Endodermal cell (in vitro differentiated cells): ENCODE measurements at places on chromosomes 6 and 20. TPM values are rescaled to one million over a fixed set of nuclear protein-coding genes. Genes with fewer than 3 reads are reported as not detected.

Gene PNPLA1
- not detected in 3 replicates for total RNA-seq

Gene PROKR2
- total RNA-seq = not detected in 2 replicates

Gene GNAS-AS1
- total RNA-seq = 7.6 and 9.3 TPM in 2 replicates

Gene DSP
- 152 and 153 TPM in 2 replicates for total RNA-seq

Gene NINL
- 70.9 to 105 TPM (median 101 TPM) in 3 replicates for total RNA-seq

Gene BCAS1
- total RNA-seq = not detected in 2 replicates

Gene BMP2
- total RNA-seq = 144 to 221 TPM (median 205 TPM) in 3 replicates

Gene ARFGEF3
- 10.3 and 10.9 TPM in 2 replicates for total RNA-seq

Gene VIP
- not detected in 3 replicates for total RNA-seq

Gene KIF25
- 0.81 TPM in 1 of 2 replicates, not detected in the other for total RNA-seq

Gene TBXT
- total RNA-seq = 0.77 to 2.3 TPM (median 2.3 TPM) in 3 replicates

Gene NMBR
- 0.33 TPM in 1 of 3 replicates, not detected in the others for total RNA-seq

Gene BTN1A1
- total RNA-seq = not detected in 2 replicates

Gene C6orf52
- total RNA-seq = 1.7 to 4.1 TPM (median 2.1 TPM) in 3 replicates

Gene HSPA12B
- total RNA-seq = 1.4 to 4.4 TPM (median 1.7 TPM) in 3 replicates

Gene ERVFRD-1
- total RNA-seq = not detected in 2 replicates

Gene PCIF1
- total RNA-seq = 33.4 to 38.4 TPM (median 34.5 TPM) in 3 replicates

Gene FAM83B
- 13.9 and 14.9 TPM in 2 replicates for total RNA-seq

Gene SLC17A2
- total RNA-seq = not detected in 3 replicates

Gene CST2
- 1.2 TPM in 1 of 3 replicates, not detected in the others for total RNA-seq

Gene LHFPL5
- total RNA-seq = not detected in 3 replicates

Gene PRKN
- 3.3 and 3.5 TPM in 2 replicates for total RNA-seq

DNA sequence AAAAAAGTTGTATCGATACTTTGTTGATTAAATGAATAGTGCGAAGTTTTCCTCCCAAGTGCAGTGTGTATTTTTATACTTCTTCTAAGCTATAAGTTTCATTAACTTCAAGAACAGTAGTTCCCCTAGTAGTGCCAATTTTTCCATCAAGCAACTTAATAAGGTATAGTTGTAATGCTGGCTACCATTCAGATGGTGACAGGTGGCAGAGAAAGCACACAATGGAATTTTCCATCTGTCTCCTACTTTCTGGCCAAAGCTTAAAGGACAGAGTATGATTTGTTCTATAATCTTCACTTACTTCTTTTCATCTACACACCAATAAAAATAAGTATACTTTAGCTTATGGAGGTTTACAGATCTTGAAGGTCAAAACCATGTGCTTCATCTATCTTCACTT, 431.1 kb downstream of the NKAIN2 start:
- DNase-seq = no peak

DNA sequence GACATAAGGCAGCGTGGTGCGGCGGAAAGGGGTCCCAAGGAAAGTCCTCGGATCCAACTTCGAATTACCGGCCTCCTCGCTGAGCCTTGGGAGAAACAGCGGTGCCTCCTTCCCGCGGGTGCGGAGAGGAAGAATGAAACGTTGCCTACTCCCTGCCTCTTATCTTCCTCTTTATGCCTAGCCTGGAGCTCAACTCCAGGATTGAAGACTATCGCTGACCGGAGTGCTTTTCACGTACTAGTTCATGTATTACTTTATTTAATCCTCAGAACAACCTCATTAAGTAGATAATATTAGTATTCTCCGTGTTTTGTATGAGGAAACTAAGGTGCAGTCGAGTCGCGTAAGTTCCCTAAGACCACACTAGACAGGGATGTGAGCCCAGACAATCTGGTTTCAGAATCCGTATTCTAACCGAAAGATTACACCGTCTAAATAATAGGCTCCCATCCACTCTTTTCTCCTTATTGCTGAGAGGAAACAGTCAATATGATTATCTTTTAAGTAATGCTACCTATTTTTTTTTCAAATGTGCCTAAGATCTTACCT, 793 bp upstream of the PDSS2 start:
- DNase-seq = no peak

- no peak for DNase-seq
Measured at GRCh38 chr6:11214901-11215300, 17.6 kb downstream of the NEDD9 start.

DNA sequence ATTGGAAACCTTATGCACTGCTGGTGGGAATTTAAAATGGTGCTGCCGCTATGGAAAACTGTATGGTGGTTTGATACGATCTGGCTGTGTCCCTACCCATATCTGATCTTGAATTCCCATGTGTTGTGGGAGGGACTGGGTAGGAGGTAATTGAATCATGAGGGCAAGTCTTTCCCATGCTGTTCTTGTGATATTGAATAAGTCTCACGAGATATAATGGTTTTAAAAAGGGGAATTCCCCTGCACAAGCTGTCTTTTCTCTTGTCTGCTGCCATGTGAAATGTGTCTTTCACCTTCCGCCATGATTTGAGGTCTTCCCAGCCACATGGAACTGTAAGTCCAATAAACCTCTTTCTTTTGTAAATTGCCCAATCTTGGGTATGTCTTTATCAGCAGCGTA, 4.9 kb downstream of the TAP2 start:
- DNase-seq = no peak

- DNase-seq = peak; percentile 86
Measured at GRCh38 chr20:53623454-53624211, 30.0 kb upstream of the ZNF217 start.

- DNase-seq = no peak
Measured at GRCh38 chr6:144315981-144316861, 31.1 kb downstream of the UTRN start.

DNA sequence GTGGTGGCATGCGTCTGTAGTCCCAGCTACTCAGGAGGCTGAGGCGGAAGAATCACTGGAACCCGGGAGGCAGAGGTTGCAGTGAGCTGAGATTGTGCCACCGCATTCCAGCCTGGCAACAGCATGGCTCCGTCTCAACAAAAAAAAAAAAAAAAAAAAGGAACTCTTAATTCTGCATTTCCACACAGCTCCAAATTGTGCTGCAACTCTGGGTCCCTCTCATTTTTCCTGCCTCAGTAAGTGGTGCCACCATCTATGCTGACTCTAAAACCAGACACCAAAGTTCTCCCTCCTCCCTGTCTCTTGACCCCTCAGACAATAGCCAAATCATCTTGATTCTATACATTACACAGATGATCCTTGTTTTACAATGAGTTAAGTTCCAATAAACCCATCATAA, 133.9 kb downstream of the BTBD9 start:
- no peak for DNase-seq

DNA sequence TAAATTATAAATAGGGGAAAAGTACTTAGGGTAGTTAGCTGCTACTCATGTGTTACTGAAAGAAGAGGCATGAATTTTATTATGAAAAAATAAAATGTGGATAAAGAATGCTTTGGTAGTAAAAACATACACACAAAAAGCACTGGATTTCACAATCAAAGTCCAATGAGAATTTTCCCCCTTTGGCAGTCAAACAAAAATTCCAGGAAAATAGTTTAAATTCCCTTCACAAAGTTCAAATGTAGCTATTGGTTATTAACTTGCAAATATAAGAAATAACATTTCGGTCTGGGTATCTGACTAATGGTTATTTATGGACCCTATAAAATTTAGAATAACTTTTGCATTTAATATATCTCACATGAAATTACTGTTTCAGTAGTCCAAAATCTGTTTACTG, 210.4 kb downstream of the FOXC1 start:
- no peak for DNase-seq

GRCh38 chr6:1208876-1209275, 103.0 kb upstream of the FOXQ1 start:
- no peak for DNase-seq

GRCh38 chr6:33692760-33693158, 18.7 kb downstream of the UQCC2 start:
- DNase-seq = no peak

DNA sequence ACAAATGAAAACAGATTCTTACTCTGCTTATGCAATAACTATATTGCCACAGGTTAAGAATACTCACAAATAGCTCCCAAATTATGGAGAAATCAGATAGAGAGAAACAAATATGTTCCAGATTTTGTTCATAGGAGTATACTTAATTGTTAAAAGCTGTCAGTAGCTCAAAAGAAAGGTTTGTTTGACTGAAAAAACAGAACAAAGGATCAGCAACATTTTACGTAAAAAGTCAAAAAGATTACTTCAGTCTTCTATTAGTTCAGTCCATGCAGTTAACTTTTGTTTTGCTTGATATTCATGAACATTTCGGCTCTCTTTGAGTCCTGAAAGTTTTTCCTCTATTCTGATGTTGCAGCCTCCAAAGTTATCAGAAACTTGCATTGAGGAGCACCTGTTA, 13.4 kb upstream of the NANP start:
- DNase-seq = no peak

GRCh38 chr20:63087236-63087871, 80.6 kb upstream of the BHLHE23 start:
- DNase-seq = peak; percentile 36

GRCh38 chr6:152091201-152091600, 283.7 kb downstream of the ESR1 start:
- no peak for DNase-seq

DNA sequence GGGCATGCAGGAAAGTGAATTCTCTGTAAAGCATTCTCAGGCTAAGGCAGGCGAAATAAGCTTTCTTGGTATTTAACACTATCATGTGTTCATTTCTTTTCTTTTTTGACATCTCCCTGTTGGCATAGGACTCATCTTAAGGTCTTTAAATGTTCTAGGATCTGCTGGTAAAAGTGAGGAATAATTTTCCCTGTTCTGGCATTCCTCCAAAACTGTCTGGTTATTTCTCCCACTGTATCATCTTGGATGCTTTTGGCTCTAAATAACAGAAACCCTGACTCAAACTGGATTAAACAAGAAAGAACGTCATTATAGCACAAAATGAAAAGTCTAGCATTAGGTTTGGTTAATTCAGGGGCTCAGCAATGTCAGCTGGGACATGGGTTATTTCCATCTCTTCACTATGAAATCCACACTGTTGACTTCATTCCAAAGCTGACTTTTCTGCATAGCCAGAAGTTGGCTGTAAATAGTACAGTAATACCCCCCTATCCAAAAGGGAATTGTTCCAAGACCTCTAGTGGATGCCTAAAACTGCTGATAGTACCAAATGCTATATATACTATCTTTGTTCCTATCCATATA, 37.9 kb upstream of the SNAP25 start:
- no peak for DNase-seq

- DNase-seq = no peak
Measured at GRCh38 chr6:152151920-152152319, 344.4 kb downstream of the ESR1 start.

DNA sequence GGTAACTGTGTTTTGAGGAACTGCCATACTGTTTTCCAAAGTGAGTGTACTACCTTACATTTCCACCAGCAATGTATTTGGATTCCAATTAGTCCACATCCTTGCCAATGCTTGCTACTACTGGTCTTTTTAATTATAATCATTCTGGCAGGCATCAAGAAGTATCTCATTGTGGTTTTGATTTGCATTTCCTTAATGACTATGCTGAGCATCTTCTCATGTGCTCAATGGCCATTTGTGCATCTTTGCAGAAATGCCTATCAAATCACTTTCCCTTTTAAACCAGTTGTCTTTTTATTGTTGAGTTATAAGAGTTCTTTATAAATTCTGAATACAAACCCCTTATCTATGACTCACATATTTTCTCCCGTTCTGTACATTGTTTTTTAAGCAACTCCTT, 75.9 kb downstream of the ATG5 start:
- no peak for DNase-seq

DNA sequence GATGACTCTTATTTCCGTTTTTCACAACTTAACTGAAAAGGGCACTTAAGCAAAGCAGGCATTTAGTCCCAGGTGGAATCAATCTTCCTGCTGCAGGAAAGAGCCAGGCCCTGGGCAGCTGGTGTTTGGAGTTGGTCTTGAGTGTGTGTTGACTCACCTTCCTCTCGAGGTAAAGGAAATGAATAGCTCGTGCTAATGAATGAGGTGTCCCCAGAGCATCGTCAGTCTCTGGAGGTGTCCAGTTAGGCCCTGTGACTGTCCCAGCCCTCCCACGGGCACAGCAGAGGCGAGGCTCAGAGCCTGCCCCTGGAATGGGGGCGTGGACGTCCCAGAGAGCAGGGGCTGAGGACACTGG, 277.7 kb downstream of the NRN1 start:
- peak; percentile 55 for DNase-seq

DNA sequence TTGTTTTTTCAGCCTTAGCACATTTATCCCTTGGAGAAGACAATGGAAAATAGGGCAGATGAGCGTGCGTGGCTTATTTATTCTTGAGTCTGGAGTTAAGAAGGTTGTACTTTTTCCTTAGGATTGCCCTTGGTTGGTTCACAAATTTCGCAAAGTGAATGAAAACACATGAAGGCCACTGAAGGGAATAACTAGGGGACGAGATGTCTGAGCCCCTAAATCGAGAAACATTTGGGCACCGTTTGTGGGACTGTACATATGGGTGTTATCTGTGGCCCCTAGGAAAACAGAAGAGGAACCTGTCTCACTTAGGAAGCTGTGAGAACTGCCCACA, 19.4 kb upstream of the TRIM27 start:
- no peak for DNase-seq

GRCh38 chr20:13670160-13670559, 31.4 kb upstream of the TASP1 start:
- no peak for DNase-seq

GRCh38 chr6:1498491-1499113, 109.2 kb downstream of the FOXF2 start:
- DNase-seq = no peak

- DNase-seq = no peak
Measured at GRCh38 chr20:57396984-57397692, 5.9 kb downstream of the RBM38 start.

- DNase-seq = peak; percentile 88
Measured at GRCh38 chr6:26097268-26097875, 10.1 kb downstream of the HFE start.

GRCh38 chr6:17585766-17586490, 14.2 kb upstream of the FAM8A1 start:
- DNase-seq = peak; percentile 74

GRCh38 chr6:144647406-144647964, 362.4 kb downstream of the UTRN start:
- no peak for DNase-seq

- peak; percentile 79 for DNase-seq
Measured at GRCh38 chr6:41451039-41451438, 95.1 kb upstream of the FOXP4 start.

GRCh38 chr6:6678811-6679210, 90.3 kb downstream of the LY86 start:
- peak; percentile 86 for DNase-seq

DNA sequence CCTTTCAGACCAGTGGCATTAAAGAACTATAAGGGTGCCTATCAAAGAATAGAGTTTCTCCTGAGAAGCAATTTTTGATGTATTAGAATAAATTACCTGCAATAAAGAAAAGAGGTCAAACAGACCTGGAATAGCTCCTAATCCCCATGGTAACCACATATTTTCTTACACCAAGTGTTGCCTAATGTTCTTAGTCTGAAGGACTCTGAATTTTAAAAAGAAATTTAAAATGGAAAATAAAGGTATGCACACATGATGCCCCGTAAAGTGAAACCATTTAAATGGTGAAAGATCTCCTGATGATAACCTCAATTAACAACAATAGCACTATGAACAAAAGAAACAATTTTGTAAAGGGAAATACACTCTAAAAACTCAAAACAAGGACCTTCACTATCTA, 55.1 kb upstream of the LOC128125822 start:
- DNase-seq = no peak
